ENCODE measurements at places on chromosomes 13 and 19.

DNA sequence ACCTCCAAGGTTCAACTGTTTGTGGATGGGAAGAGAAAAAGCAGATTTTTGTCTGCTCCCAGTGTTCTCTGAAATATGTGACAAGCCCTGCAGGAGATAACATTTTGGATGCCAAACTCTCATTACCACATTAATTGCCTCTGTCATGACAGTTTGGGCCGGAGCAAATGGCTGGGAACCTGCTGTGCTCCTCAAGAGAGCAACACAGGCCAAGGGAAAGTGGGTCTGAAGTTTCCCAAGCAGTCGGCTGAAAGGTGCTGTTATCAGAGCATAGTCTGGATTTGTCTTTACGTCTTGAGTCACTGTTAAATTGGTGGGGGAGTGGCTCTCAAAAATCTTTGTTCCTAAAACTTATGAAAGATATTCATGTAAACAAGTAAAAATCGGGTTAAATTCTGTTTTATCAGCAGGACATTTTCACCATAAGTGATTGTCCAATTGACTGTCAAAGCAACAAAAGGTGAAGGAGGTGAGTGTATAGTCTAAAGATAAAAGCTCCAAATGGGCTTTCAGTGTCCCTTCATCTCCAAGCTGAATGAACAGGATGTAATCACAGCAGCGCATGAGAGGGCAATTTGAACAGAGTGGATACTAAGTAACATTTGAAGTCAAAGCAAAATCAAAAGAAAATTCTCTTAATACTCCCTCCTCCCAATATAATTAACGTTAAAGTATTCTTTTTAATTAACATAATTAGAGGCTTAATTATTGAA lies 844.8 kb downstream of the PCDH17 start:
- no peak for DNase-seq

DNA sequence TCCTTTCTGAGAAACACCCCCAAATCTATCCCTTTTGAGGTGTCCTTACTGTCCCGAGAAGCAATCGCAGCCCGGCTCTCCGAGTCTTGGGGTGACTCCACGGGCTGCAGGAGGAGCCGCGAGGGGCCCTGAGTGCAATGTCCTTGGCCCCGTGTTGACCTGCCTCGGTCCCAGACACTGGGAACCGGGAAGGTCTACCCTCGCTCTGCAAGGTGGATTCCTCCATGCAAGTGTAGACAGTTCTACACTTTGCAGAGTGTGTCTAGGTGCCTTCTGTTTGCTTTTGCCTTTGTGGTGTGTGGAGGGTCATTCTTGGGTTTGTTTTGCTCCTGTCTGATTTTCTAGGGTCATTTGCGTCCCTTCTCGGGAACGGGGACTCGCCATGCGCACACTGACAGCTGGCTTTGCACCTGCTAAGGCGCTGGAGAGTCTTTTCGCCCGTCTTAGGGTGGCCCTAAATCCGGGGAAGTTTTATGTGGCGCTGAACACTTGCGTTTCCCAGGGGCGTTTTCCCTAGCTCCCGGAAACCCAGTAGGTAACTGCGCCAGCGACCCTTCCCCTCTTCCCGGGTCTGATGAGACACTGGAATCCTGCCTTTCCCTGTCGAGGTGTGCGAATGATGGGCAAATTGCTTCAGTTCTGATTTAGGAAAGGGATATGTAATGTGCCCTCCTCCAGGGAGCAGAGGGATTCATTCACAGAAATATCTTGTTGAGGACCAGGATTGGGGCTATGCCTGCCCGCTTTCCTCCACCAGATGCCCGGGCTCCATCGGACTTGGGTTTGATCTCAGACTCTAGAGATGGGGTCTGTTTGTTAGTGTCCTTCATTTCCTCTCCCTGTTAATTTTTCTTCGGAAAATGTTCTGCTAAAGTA lies 755 bp downstream of the SERTM1 start:
- no peak for DNase-seq

- DNase-seq: no peak
Observed at GRCh38 chr19:49431330-49431749, 6.2 kb downstream of the GFY start.

GRCh38 chr19:48870048-48870447 lies 1.6 kb upstream of the PLEKHA4 start:
- no peak for DNase-seq

- DNase-seq: no peak
Observed at GRCh38 chr19:57239982-57240310, 486 bp upstream of the ZNF805 start.

DNA sequence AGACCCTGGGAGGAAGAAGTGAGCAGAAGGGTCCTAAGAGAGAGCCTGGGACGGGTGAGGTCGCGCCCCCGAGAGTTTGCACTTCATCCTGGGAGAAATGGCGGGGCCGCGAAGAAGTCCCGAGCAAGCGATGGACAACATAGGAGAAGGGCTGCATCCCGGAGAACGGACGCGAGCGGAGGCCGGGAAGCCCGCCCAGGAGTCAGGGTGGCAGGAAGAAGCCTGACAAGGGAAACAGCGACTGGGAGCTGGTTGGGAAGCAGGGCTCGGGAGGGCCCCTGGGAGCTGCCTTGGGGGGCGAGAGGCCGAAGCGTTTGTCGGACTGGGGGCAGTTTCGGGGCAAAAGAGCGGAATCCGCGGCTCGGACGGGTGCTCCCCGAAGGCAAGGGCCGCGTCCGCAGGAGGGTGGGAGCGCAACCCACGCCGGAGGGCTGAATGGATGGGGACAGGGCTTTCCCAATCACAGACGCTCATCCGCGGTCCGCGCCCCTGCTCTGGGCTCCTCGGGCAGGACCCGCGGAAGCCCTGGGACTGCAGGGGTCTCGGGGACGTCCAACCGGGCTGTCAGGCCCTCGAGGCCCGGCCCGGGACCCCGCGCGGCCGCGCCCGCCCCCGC lies 469 bp downstream of the ABHD17A start:
- no peak for DNase-seq

DNA sequence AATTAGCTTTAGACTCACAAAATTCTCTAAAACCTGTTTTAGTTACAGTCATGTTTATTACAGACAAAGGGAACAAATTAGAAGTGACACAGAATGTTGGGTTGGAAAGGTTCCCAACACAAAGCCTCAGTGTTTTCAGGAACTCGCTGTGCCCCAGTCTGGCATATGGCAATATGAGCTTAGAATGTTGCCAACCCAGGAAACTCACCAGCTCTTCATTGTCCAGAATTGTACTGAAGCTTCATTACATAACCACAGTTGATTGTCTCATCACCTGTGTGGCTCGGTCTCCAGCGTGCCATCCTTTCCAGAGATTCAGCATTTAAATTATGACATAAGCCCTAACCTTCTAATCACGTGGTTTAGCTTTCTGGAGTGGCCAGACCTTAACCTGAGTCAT lies 19.1 kb downstream of the ZNF264 start:
- no peak for DNase-seq

DNA sequence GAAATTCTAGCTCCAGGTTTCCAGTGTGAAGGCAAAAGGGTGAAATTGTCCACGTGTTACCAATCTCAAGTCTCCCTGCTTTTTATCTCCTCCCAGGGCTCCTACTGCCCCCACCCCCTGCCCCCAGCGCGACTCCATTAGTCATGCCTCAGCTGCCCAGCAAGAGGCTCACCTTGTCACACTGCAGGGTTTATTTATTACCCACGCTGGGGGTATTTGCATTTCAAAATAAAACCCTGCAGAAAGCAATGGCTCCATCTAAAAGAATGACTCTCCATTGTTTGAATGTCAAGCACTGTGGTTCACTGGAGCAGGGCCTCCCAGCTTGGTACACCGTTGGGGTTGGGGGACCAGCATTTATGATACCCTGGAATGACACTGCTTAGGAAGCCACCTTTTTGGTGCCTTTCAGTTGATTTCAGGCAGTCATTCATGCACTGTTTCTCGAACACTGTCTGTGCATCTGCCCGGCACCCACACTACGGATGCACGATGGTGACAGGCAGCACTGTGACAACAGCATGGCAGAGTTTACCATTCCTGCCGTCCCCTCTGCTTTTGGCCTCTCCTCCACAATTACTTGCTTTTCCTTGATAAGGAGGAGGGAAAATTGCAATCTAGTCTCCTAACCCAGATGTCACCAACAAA lies 9.9 kb upstream of the POP4 start:
- no peak for DNase-seq

- no peak for DNase-seq
Observed at GRCh38 chr13:74751739-74752138, 617.5 kb upstream of the KLF12 start.

- no peak for DNase-seq
Observed at GRCh38 chr19:10583036-10583776, 3.9 kb downstream of the AP1M2 start.

DNA sequence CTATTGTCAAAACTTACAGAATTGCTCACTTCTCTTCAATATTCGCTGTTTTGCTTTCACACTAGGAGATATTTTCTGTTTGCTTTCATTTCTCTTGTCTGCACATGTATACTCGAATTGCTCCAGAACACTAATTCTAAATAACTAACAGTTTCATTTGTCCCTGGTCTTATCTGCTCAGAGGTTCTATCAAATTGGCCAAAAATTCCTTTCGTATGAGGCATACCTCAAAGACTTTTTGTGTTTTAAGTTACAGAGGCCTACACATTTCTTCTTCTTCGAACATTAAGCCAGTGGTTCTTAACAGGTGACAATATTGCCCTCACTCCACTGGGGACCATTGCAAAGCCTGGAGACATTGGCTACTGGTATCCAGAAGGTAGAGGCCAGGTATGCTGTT lies 1314.6 kb downstream of the EFNB2 start:
- no peak for DNase-seq

DNA sequence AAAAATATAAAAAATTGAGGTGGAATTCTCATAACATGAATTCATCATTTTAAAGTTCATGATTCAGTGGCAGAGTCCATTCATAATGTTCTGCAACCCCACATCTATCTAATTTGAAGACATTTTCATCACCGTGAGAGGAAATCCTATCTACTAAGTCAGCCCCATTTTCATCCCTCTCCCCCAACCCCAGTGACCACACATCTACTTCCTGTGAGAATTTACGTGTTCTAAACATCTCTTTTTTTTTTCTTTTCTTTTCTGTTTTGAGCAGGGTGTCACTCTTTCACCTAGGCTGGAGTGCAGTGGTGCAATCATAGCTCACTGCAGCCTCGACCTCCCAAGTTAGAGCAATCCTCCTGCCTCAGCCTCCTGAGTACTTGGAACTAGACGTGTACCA lies 17.5 kb downstream of the ATCAY start:
- no peak for DNase-seq

GRCh38 chr13:112818040-112818697 lies 128.3 kb downstream of the ATP11A start:
- no peak for DNase-seq

- DNase-seq: no peak
Observed at GRCh38 chr13:105937451-105937850, 598.0 kb downstream of the EFNB2 start.

DNA sequence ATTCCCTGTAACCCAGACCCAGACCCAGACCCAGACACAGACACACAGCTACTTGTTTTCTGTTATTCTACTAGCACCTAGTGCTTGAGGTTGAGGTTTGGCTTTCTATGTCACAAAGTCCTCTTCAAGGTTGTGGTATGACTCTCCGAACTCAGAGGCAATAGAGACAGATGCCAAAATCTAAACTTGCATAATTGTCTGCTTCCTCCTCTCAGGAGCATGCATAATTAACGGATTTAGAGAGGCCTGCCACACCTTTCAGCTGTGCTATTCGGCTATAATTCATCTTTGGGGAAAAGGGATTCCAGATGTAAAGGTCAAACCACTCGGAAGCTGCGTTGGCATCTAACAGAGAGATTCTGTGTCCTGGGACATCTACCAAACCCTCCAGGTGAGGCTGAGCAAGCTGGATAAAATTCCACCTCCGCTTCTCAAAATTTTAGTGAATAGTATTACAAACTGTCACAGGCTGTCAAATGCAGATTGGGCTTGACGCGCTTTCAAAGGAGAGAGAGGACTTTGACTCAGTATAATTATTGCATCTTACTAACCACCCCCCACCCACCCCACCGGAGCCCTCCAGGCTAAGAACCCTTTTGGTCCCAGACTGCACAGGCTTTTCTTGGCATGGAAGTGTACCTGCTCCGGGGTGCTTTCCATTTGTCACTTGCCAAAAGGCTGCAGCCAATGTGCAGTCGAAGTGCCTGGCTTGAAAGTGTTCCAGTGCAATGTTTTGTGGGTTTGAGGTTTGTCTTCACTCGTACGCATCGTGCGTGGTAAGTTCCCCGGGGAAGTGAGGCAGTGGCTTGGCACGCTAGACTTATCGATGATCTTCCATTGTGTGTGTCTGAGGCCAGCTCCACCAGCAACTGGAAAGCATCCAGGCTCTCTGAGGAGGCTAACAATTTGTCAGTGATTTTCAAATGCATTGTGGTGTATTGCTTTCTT lies 194.1 kb downstream of the TDRD3 start:
- peak; percentile 12 for DNase-seq

DNA sequence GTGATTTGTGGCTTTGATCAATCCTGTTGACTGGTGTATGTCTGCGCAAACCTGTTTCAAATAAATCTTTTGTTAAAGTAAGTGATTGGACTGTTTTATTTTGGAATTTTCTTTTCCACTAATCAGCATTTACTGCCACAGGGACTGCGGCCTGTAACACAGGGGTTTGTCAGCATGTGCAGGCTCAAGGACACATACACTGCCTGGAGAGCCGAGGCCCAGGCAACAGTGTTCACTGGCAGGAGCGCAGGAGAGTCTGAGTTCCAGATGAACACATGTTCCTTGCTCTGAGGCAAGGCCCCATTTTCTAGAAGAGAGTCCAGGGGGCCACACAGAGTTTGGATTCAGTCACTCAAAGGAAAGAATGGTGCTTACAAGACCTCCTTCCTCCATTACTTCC lies 26.0 kb downstream of the SHISA2 start:
- no peak for DNase-seq

DNA sequence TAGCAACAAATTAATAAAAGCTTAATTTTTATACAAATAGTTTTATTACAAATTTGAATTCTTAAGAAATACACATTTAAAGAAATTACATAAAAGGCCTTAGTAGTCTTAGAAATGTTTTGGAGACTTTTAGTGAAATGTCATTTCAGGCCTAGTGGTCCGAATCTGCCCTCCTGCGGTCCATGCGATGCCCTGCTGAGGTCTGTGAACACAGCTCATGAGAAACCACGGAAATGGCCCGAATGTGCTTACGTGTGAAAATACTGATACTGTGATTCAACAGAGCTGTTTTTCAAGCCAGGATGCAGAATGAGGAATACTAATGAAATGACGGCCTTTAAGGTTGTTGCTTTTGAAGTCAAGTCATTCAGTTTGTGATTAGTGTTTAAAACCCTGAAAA lies 157.9 kb downstream of the COL4A1 start:
- DNase-seq: no peak

GRCh38 chr19:2394442-2395292 lies 32.7 kb downstream of the TIMM13 start:
- DNase-seq: no peak

DNA sequence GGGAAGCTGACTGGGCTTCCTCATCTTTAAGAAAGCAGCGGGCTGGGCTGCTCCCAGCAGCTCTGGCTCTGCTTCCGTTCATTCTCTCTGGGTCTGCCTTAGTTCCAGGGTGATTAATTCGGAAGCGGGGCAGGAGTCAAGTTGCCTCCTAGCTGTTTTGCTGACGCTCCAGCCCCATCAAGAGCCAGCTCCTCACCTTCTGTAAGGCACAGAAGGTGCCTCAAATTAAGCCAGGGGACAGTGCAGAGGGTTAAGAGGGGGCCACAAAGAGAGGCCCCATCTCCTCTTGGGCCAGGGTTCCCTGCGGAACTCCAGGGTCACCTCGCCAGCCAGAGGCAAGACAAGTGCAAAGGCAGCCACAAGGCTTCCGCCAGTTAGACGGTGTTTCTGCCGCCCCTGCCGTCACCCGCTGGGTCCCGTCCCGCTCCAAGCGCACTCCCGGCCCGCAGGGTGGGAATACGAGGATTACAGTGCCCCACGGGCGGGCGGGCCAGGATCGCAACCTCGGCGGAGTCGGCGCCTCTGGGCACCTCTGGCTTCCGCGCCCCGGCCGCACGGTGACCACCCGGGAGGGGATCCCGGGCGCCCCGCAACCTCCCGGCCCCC lies 508 bp downstream of the SLC15A1 start:
- DNase-seq: no peak
